Ureter (tissue), 1 donor: ENCODE measurements at places on chromosomes 11 and 22.

GRCh38 chr11:87173185-87174039, 135.7 kb downstream of the TMEM135 start:
- DNase-seq = no peak

GRCh38 chr22:20727118-20728015, 46.5 kb upstream of the SERPIND1 start:
- no peak for DNase-seq

DNA sequence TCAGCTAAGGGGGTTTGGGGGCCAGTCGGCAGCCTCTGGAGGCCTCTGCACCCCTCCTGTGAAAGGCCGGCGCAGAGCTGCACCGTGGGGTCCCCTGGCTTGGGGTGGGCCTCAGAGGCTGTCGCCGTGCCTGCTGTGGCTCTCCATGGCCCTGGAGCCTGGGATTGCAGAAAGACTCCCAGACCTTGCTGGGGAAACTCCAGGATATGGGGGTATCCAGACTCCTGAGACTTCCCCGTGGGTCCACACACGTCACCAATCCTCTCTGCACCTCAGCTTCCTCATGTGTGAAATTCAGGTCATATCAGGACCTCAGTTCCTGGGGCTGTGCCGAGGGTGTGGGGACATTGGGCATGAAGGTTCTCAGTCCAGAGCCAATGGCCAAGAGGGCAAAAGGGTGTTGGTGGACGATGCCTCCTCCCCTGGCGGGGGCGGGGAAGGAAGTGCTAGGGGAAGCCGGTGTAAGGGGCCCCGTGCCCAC, 97.1 kb downstream of the KCNQ1 start:
- no peak for DNase-seq

- no peak for DNase-seq
Observed at GRCh38 chr22:39980596-39980995, 14.2 kb upstream of the FAM83F start.

DNA sequence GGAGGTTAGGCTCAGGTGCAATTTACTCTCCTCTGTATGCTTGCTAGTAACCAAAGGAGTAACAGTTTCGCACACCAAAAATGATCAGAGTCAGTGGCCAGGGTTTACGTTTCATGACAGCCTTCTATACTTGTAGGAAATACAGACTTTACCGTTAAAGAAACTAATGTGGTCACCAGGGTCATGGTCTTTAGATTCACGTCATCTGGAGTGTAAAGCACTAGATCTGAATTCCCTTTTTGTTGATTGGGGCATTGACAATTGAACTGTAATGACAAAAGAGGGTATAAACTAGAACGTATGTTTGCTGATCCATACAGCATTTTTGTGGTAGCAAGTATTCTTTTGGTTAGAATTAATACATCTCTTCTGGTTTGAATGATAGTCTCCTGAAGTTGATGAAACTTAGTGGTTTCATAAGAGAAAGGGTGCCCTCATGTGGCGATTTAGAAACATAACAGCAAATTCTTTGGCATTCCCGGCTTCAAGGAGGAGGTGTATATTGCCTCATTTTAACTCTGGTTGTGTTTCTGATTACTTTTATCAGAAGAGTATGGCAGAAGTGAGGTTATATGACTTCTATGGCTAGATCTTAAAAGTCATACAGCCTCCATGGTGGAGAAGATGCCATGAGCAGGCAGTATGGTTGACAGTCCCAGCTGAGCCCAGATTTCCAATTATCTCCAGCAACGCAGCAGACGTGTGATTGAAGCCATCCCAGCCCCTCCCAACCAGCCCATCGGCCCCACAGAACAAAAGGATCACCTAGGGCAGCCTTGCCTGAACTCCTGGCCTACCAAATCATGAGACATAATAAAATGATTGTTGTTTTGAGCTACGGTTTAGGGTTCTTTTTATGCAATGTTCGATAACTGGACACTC, 35.1 kb downstream of the MMP7 start:
- DNase-seq = no peak

- no peak for DNase-seq
Observed at GRCh38 chr22:46902998-46903916, 140.8 kb downstream of the TBC1D22A start.

DNA sequence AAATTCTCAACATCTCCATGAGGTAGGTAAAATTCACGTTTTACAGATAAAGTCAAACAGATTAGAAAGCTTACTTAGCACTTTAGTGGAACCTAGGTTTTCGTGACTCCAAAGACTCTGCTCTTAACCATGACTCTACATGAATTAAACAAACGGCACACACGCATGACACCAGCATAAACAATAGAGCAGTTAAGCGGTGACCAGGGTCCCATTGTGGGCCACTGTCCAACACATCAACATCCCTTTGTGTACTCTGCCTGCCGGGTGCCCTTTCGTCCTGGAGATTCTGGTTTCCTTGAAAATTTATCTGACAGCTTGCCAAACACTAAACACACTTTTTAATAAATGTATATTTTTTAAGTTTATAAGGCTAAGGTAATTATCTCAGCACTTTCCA, 941.7 kb downstream of the OPCML start:
- no peak for DNase-seq

DNA sequence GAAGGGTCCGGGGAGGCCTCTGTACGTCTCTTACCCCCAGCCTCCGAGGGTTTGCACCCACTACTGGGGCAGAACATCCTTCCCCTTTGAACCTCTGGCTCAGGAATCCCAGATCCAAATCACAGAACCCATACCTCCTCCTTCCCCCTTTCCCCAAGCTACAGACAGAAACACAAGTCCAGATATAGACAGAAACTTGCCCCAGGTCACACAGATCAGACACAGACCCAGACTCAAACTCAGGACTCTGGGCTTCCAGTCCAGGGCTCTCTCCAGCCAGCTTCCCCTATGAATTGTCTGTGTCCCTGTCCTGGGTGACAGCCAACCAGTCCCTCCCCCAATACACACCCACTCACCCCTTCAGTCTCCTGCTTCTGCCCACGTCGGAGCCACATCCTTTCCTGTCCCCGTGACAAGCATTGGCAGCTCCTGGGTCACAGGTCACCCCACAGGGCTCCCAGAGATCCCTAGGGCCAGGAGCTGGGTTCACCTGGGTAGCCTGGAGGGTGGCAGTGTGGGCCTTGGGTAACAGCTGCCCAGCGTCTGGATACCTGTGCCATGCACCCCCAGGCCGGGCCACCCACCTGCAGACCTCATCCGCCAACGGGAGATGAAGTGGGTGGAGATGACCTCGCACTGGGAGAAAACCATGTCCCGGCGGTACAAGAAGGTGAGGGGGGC, 772 bp downstream of the TBC1D10C start:
- no peak for DNase-seq

- no peak for DNase-seq
Observed at GRCh38 chr11:5992150-5992549, 5.4 kb upstream of the OR52L1 start.

DNA sequence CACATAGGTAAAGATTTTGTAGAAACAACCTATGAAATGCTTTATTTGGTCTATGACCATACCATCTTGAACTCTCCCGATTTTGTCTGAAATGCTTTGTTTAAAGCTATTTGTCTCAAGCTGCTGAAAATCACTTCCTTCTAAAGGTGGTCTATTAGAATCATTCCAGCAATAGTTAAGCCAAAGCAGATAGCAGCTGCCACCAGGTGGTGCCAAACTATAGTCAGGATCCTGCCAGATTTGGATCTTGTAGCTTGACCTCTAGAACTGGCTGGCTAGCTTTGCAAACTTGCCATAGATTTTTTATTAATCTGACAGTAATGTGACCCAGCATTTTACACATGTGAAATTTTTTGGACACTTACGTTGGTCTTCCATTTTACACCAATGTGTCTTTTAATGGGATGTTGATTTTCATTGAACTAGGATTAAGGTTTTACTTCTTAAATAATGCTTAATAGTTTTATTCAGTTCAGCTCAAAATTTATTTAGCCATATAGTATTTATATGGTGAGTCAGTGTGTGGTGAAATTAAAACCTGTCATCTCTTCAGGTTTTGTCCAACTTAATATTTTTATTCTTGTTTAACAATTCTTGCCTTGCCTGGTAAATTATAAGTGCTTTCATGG, 19.7 kb downstream of the CTR9 start:
- no peak for DNase-seq

DNA sequence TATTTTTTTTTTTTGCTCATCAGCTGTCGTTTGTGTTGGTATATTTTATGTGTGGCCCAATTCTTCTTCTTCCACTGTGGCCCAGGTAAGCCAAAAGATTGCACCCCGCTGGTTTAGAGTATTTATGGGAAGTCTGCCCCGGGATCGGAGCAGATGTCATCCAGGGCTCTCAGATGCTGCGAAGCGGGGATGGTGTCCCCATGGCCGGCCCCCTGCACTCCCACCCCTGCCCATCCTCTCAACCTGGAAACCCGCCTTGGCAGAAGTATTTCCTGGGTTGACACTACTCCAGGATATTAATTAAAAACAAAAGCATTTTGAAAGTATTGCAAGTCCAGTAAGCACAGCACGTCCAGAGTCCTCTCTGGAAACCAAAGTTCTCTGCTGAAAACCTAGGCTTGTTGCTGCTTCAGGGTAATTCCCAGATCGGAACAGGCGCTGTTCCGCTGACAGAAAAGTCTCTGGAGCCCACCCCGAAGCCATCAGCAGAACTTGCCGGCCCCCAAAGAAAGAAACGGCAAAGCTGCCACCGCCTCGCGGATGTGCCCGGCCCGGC, 833 bp downstream of the SCUBE2 start:
- DNase-seq = no peak
